ENCODE measurements at places on chromosomes 7 and 10. TPM values are rescaled to one million over a fixed set of nuclear protein-coding genes. Genes with fewer than 3 reads are reported as not detected.
A peak's percentile ranks its signal among the peaks of the same experiment; 100 is the strongest.

Gene MKI67
- total RNA-seq: 217 TPM

Gene PTPN20
- total RNA-seq: 1.1 TPM

Gene FIS1
- 78.4 TPM for total RNA-seq

GRCh38 chr7:128135515-128136214 is 104.4 kb upstream of the LRRC4 start:
- DNase-seq: peak; percentile 57

DNA sequence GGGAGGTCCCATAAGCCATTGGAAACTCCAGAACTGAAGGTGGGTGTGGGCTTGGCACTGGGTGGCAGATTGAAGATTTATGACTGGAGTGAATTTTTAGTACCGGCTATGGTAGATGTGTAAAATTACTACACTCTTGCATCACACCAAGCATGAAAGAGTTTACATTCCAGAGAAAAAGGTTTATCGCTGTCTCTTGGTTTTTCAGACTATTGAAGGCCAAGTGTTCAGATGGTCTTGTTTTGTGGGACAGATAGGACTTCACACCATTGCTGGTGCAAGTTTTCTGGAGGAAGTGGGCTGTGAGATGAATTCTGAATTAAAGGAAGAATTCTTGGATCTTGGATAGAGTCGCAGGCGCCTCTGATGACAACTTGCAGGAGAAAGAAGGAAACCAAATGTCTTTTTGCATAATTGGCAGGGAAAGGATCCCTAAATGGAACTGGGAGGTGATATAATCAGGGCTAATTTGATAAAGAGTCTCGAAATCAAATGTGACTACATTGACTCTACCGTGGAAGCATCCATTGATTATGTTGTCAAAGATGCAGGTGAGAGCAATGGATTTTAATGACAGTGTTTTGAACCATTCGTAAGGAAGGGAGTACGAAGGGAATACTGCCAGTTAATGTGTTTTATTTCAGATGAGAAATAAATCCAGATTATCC is 14.2 kb upstream of the NMT2 start:
- no peak for DNase-seq

GRCh38 chr7:78675511-78675910 is 778.0 kb downstream of the MAGI2 start:
- DNase-seq: no peak

DNA sequence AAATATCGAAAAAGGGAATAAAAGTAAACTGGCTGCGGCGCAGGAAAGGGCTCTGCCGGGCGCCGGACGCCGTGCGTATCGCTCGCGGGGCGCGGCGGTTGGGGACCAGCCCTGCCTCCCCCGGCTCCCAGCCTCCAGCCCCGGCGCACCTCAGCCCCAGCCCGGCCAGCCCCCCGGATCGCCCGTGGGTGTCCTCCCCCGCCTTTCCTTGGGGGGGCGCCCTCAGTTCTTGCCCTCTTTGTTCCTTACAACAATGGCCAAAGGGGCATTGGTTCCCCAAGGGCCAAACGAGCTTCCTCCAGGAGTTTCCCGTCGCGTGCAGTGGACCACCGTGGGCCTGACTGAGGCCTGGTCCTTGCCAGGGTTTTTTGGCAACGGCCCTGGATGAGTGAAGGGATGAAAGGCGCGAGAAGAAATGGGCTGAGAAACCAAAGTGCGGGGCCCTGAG is 1.2 kb downstream of the MACROH2A2 start:
- DNase-seq: peak; percentile 23

GRCh38 chr10:129038522-129038921 is 428.5 kb upstream of the MGMT start:
- no peak for DNase-seq

GRCh38 chr7:16178092-16178491 is 243.2 kb downstream of the CRPPA start:
- DNase-seq: no peak

DNA sequence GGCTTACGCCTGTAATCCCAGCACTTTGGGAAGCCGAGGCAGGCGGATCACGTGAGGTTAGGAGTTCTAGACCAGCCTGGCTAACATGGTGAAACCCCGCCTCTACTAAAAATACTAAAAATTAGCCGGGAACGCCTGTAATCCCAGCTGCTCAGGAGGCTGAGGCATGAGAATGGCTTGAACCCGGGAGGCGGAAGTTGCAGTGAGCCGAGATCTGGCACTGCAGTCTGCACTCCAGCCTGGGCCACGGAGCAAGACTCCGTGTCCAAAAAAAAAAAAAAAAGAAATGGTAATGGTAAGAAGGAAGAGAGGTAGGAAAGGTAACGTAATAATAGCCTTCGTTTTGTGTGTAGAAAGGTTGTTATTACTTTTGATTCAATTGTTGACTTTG is 1.2 kb downstream of the HSPA14 start:
- DNase-seq: no peak

GRCh38 chr10:132938472-132939339 is 3.7 kb downstream of the CFAP46 start:
- DNase-seq: peak; percentile 38
